ENCODE measurements at places on chromosomes 7 and 10. TPM values are rescaled to one million over a fixed set of nuclear protein-coding genes. Genes with fewer than 3 reads are reported as not detected.

DNA sequence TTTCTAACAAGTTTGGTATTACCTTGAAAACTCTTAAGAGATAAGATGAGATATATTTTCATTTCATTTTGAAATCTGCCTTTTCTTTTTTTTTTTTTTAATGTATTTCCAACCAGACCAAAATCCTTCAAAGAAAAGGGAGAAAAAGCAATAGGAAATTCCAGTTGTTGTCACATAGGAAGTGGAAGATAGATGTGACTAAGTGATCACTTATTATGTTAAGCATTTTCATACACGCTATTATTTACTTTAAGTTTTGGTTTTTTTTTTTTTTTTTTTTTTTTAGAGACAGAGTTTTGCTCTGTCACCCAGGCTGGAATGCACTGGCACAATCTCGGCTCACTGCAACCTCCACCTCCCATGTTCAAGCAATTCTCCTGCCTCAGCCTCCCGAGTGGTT, 197.2 kb upstream of the FRMD4A start:
- DNase-seq: no peak

DNA sequence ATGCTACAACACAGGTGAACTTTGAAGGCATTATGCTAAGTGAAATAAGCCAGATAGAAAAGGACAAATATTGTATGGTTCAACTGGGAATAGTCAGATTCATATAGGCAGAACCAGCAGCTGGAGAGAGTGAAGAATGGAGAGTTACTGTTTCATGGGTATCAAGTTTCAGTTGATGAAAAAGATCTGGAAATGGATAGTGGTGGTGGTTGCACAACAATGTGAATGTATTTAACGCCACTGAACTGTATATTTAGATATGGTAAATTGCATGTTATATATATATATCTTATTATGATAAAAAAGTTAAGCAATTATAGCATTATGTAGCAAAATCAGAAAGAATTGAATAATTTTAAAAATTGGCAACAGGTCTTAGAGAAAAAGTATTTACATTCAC, 3.9 kb downstream of the LMBR1 start:
- DNase-seq: no peak

GRCh38 chr10:22606164-22606614, 108.2 kb downstream of the PIP4K2A start:
- no peak for DNase-seq

GRCh38 chr10:3754727-3755439, 30.1 kb downstream of the KLF6 start:
- no peak for DNase-seq

DNA sequence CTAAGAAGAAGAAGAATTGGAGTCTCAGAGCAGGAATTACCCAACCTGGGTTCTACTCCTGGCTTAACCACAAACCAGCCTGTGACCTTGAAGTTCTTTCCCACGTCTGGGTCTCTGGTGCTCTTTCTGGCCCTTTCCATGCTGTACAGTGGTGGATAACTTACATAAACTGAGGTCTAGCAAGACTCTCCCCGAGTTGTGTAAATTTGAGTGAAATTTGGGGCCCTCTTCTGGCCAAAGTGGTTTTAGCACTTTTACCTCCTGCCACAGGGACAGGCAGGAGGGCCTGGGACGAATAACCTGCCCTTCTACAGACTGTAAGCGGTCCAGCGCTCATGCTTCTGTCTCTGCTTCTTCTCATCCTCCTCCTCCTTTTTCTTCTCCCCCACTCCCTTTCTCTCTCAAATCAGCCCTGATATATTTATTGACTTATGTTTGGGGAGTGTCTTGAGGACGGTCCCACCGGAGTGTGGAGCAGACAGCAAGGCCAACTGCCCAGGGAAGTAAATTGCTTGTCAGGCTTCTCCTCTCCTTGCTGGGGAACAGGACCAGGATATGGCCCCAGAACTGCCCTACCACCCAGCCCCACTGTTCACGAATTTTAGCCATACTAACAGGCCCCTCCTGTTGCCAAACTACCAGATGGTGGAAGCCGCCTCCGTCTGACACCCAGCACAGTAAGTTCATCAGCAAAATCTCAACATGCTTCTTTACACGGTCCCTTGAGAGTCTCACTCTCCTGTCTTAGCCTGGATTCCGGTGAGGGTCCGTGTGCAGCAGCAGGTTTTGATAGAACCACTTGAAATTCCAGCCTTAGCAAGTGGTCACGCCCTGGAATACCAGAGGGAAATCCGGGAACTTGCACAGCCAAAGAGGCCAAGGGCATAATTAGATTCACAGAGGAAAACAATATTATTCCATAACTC, 4.0 kb upstream of the SH3PXD2A start:
- DNase-seq: no peak

DNA sequence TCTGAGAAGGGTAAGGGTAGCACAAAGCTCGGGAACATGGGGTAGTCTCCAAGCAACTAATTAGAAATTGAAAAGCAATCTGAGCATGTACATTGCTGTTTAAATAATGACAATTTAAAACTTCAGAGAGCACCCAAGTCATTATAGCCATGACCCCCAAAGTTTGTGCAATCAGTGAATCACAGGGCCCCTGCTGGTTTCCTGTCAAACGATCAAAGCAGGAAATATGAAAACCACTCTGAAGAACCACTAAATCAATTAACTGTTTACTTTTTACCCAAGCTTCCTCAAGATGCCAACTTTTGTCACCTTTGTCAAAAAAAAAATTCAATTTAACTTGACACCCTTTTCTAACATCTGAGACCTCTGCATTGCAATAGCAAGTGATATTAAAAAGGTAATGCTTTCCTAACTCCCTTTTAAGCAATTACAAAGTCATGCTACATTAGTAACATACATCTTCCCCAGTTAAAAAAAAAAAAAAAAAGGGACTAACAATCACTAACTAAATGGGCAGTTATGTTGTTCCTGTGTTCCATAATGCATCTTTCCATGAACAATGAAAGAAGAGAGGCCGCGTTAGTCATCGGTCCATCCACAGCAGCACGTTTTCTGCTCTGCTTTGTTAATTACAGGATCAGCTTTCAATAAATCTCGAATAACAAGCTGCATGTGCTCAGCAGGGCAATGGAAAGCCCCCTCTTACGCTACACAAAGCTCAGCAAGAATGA, 80.6 kb downstream of the ETV1 start:
- DNase-seq: no peak

DNA sequence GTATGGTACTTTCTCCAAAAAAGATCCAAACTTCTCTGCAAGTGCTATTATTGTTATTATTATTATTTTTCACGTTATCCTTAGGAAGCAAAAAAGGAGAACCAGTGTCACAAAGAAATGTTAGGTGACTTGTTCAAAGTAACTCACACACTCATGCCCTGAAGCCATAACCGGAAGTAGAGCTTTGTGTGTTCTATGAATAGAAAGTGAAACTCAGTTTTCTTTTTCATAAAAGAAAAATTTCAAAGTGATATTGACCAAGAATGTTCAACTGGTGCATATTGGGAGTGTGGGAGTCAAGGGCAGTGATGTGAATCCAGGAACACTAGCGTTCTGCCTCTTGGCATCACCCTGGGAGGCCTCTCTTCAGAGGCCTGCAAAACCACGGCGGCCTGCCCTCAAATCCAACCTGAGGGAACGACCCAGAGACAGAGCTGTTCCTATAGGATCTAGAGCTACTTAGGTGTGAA, 106.1 kb downstream of the PRKCQ start:
- no peak for DNase-seq

DNA sequence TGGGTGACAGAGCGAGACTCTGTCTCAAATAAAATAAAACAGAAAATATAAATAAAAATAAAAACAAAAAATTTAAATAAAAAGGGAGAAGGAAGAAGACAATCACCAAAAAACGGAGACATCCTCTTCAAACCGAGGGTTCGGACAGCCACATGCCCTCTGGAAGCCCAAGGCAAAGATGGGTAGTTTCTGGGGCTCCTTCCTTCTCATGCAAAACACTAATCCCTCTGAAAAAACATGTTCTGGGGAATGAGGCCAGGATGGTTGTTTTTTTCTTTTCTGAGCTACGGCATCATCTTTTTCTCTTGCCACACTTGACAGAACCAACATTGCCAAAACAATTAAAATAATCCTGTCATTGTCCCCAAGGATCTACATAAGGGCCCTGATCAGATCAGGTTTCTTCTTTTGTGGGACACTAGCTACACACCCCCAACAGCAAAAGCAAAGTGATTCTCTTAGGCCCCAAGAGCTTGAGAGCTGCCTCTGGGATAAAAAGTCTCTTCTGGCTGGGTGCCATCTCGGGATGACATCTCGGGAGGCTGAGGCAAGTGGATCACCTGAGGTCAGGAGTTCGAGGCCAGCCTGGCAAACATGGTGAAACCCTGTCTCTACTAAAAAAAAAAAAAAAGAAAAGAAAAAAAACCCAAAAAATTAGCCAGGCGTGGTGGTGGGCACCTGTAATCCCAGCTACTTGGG, 14.2 kb upstream of the POR start:
- no peak for DNase-seq

DNA sequence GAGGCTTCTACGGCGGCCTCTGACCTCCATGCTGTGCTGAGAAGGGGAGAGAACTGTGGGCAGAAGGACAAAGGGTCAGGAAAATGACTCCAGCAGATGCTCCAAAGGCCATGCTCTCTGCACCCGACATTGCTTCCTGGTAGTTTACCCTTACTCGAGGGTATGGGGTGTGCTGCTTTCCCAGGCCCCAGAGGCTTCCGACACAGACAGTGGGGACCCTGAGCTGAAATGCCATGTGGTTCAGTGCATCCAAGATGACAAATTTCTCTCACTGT, 130.9 kb downstream of the PTPN20 start:
- no peak for DNase-seq

GRCh38 chr10:15333909-15334649, 37.0 kb downstream of the FAM171A1 start:
- no peak for DNase-seq

- peak; percentile 53 for DNase-seq
These were observed 203.3 kb upstream of the ZMIZ1 start for GRCh38 chr10:78865538-78865875.

- no peak for DNase-seq
These were observed at the start of gene SAP25 for GRCh38 chr7:100573691-100574361. Gene SAP25, minus strand, starts transcription at chr7:100573900. Its CDS starts 158 bp downstream, at chr7:100573742.

- DNase-seq: no peak
These were observed 1.8 kb upstream of the KIF20B start for GRCh38 chr10:89699581-89700064.

GRCh38 chr10:11515596-11516430, 95.6 kb downstream of the USP6NL start:
- DNase-seq: no peak

DNA sequence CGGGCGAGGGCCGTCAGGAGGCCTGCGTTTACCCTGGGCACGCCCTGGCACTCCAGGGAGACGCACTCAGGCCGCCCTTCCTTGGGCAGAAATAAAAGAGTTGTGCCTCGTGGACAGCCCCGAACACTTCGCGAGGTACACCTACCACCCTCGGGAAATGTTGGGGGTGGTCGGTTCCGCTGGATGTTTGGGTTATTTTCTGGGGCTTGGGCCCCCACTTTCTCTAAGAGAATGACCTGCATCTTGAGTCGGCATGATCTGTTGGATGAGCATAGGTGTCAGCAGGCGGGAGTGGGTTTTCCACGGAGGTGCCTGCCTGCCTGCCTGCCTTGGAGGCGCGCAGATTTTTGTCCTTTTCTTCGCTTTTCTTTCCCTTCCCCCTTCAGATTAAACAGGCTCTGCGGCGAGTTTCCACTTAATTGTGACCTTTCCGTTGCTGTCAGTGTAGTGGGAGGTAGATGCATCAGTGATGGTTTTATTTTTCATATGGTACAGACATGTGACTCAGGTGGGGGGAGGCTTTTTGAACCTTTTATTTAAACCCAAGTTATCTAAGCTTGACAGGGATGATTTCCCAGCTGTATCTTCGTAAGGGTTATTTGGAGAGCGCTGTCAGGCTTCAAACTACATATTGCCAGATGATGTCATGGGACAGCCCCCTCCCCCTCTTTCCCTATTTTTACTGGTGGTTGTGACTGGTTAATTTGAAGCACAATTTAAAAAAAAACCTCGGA, 661 bp downstream of the HECTD2 start:
- DNase-seq: no peak

DNA sequence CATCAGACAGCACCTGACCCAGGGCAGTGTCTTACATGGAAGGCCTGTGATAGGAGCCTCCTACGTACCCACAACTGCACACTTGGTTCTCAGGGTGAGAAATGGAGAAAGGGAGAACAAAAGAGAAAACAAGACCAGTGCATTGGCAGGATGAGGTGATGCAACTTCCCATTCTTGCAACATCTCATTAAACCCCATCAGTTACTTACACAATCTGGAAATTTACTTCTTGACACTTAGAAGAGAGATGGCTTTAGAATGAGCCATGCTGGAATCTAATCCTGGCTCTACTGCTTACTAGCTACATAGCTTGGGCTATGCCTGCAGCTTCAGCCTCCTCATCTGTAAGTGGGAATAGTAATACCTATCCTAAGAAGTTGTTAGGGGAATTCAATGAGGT, 391.7 kb downstream of the KCNMA1 start:
- DNase-seq: no peak

The OR2A12 gene
- total RNA-seq: not detected

The RBP3 gene
- not detected for total RNA-seq

The SPDYE8 gene
- total RNA-seq: not detected

The VWC2 gene
- 9.3 TPM for total RNA-seq

The NKX1-2 gene
- total RNA-seq: not detected
